ENCODE measurements at places on chromosomes 1 and 21.

GRCh38 chr1:159867664-159868026, 5.2 kb upstream of the VSIG8 start:
- no peak for DNase-seq

- no peak for DNase-seq
These were observed 19.8 kb upstream of the LBR start for GRCh38 chr1:225447650-225448089.

- no peak for DNase-seq
These were observed 337.1 kb upstream of the KAZN start for GRCh38 chr1:14261395-14261794.

DNA sequence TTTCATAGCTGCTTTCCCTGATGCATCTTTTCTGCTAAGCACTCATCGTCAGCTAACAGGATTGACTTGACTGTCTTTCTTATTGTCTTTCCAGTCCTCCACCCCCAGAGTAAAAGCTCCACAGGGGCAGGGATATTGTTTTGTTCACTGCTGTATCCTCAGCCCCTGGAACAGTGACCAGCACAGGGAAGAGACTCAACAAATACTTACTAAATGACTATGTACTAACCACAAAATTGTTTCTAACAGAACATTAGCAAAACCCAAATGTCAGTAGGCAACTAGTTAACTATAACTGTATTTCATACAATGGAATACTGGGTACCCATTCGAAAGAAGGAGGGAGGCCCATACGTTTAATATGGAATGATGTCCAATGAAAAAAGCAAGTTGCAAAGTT, 53.0 kb downstream of the BCAR3 start:
- no peak for DNase-seq

DNA sequence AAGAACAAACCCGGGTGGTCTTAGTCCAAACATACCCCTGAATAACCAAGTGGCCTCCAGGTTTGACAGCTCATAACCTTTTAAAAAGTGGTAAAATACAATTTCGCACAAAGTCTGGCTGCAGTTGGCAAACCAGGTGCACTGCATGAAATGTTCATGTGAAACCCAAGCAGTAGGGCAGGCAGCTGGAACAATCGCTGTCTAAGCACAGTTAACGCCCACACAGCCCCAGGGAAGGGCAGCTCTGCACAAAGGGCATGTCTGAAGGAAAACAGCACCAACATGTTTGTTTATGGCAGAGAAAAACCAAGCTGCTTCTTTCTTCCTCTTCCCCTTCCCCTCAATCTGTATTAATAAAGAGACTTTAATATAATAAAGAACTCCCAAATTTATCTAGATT, 49.5 kb downstream of the KIAA1614 start:
- no peak for DNase-seq

- peak; percentile 53 for DNase-seq
These were observed 28.1 kb upstream of the RNF19B start for GRCh38 chr1:32992489-32993323.

- DNase-seq: no peak
These were observed 83.4 kb downstream of the CACHD1 start for GRCh38 chr1:64553285-64553684.

- DNase-seq: no peak
These were observed 24.3 kb upstream of the SLC30A1 start for GRCh38 chr1:211603191-211603701.

DNA sequence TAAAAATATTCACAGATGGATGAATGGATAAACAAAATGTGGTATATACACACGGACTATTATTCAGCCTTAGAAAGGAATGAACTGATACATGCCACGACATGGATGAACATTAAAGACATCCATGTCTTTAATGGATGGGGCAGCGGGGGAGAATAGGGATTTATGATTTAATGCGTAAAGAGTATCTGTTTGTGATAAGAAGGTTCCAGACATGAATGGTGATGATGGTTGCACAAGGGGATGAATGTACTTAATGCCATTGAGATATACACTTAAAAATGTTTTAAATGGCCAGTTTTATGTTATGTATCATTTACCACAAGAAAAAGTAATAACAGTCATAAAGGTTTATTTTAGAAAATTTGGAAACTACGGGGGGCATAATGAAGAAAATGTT, 108.6 kb upstream of the WLS start:
- no peak for DNase-seq

DNA sequence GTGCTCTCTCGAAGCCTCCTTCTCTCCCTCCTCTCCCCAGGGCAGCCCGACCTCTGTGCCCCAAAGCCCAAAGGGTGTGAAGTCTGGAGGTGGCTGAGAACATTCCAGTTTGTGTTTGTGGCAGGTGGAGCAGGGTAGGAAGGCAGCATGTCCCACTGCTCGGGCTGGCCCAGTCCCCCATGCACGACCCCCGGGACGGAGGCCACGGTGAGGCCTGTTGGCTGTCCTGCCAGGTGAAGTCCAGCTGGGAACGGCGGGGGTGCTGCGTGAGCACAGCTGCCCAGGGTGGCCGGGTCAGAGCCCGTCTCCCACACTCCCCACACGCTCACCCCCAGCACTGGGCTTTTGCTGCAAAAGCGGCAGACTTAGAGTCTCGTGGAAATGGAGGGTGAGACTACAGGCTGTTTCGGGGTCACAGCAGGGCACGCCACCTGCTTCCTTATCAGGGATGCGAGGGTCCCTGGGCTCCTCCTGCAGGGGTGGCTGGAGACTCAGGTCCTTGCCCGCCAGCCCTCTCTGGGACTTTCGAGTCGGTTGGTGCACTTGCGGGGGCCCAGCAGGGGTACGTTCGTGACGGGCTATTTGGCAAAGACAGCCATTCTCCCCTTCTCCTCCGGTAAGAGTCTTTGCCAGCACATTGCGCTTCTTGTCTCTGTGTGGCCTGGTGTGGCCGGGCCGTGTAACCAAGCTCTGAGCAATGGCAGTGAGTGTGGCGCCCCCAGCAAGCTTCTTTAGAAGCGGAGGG, 40.3 kb downstream of the MORN1 start:
- peak; percentile 9 for DNase-seq

- no peak for DNase-seq
These were observed 112.0 kb downstream of the PDE4B start for GRCh38 chr1:65904681-65905083.

DNA sequence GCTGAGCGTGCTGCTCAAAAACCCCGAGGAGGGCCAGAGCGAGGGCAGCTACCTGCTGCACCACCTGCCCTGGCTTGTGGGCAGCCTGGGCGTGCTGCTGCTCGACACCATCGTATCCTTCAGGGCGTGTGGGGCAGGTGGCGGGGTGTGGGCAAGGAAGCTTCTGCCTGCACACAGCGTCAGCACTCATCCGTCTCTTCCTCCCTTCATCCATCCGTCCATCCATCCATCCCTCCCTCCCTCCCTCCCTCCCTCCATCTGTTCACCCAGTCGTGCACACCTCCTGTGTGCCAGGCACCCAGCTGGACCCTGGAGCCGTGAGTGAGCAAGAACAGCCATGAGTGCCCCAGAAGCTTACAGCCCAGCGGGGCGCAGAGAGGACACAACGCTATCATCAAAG, 15.2 kb downstream of the SLC66A1 start:
- DNase-seq: no peak

- no peak for DNase-seq
These were observed 34.6 kb upstream of the RRP15 start for GRCh38 chr1:218250492-218250891.

DNA sequence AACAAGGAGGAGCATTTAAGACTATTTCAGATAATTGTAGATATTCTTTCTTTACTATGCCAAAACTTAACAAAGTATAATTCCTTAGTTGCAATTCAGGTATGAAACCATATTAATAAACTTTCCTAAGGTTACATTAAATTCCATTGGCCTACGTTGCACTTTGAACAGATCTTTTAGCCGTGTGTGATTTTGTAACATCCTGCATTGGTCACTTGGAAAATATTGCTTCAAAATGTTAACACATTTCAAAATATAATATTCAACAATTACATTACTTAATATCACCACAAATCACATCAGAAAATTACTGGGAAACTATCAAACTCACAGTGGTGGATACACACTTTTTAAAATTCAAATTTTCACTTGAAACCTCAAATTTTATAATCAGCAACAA, 20.2 kb downstream of the ETS2 start:
- DNase-seq: no peak

DNA sequence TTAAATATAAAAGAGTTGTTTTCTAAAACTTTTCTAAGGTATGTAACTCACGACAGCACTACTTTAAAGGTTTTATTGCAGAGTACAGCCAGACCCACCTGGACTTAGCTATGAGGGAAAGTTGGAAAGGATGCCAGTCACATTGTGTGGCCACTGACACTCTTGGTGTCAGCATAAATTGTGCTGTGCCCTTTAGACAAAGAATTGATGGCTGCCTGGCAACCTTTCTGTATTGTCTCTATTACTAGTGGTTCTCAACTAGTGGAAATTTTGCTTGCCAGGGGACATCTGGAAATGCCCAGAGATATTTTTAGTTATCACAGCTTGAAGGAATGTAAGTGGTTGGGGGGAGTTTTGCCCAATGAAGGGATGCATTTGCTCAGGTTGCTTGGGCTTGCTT, 117.5 kb upstream of the APP start:
- no peak for DNase-seq

DNA sequence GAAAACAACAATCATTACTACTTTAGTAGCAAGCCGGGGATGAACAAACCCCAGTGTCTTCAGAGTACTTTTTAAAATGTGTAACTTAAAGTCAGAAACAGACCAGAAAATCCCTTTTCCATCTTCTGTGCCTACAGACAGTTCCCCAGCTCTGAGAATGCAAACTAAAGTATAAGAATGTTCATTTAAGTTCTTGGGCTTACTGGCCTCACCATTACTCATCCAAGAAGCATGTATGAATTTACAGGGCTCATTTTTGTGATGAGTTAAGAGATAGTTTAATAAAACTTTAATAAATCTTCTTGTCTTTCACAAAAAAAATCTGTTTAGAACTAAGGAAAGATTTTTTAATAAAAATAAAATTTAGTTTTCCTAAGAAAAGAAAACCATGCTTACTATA, 4.6 kb downstream of the LPGAT1 start:
- DNase-seq: no peak

DNA sequence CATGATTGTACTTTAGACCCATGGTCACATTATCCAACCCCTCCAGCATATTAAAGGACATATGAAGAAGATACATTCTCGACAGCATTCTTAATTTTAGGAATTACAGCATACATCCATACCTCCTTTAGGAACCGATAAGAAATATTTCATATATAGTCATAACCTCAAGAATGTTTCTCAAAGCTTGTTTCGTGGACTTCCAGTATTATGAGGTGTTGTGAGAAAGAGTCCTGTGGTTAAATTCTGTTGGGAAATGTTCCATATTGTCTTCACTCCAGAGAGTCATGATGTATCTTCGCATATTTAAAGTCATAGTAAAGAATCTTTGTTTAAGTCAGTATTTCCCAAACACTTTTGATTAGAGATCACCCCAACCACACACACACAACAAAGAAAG, 321.0 kb upstream of the SNX7 start:
- no peak for DNase-seq

- DNase-seq: no peak
These were observed 67.9 kb downstream of the ATP5PO start for GRCh38 chr21:33847588-33848248.

- no peak for DNase-seq
These were observed 23.2 kb downstream of the HIVEP3 start for GRCh38 chr1:41895552-41895951.

GRCh38 chr1:88311265-88311664, 372.8 kb upstream of the PKN2 start:
- no peak for DNase-seq

DNA sequence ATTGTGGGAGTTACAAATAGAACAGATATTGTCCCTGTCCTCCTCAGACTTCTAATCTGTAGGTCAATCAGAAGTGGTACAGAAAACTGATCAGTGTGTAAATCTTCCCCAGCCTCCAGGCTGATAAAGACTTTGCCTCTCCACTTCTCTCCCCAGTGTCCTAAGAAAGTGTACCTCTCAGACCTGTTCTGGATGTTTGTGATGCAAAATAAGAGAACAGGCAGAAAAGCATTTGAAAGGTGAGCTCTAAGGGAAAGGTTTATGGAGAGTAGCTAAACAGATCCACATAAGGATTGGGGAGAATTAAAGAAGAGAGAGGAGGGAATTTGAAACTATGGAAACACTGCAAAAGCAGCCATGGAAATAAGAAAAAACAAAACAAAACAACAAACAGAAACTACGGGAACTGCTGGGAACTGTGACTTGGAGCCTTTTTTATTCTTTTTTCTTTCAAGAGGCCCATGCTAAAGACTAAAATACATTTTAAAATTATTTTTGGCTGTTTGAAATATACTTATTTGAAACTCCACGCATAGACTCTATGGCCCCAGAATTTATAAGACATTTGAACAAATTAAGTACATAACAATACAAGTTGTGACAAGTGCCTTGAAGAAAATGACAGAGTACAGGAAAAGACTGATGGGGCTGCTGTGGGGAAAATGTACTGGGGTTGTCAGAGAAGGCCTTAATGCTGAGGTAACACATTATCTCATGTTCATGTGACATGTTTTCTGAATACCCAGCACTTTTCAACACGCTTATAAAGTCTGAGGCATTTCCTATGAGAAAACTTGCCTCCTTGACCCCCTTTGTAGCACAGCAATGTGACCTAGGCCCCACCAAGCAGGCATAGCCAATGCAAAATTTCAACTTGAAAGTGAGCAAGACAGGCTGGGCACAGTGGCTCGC, 51.2 kb downstream of the TRAF5 start:
- DNase-seq: no peak

- DNase-seq: no peak
These were observed 14.5 kb upstream of the TNFRSF1B start for GRCh38 chr1:12152113-12152891.

GRCh38 chr1:66269222-66269621, 264.7 kb upstream of the SGIP1 start:
- DNase-seq: no peak

GRCh38 chr21:34524646-34525601, 12.9 kb upstream of the KCNE1 start:
- no peak for DNase-seq

DNA sequence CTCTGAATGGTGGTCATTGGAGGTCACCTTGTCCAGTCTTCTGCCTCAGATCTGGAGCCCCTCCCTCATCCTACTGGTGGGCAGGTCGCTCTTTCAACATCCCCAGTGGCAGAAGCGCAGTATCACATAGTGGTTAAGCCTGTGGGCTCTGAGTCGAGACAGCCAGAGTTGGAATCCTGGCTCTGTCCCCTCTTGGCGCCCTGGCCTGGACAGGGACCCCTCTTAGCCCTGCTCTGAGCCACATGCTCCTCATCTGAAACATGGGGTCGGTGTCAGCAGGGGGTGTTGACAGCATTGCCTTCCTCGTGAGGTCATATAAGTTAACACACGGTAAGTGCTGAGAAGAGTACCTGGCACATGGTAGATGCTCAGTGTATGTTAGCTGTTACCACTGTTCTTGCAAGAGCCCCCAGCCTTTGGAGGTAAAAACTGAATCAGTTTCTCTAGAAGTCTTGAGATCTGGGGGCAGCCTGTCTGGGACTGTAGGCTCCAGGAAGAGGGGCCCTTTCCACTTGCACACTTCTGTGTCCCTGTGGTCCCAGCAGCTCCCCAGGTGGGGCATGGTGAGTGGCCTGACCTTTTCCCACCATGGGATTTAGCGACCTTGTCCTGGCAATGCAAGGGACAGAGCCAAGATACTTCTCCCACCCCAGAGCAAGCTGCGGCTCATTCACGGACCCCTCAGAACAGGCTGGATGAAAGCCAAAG, 6.4 kb downstream of the ZC3H12A start:
- no peak for DNase-seq
